ENCODE measurements at places on chromosomes 2 and 18.

DNA sequence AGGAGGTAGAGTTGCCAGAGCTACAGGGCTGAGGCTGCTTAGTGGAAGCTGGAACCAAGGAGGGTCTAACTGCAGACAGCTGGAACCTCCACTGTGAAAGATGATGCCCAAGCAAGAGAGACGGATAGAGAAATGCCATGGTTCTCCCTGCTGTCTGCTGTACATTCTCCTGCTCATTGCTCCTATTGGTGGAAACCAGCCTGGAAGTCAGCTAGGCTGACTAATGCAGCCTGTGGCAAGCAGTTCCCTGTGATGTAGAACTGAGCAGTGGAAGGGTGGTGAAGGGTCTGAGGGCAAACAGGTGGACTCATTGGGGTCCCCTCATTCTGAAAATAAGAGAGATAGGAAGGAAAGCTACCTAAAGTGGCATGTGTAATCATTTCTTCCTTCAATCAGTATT is 563.6 kb downstream of the SLC4A3 start:
- no peak for DNase-seq

GRCh38 chr2:130351711-130352110 is 4.1 kb upstream of the PTPN18 start:
- DNase-seq, result peak; percentile 11

- DNase-seq, result no peak
Observed at GRCh38 chr18:72648481-72648960, 104.4 kb upstream of the CBLN2 start.

DNA sequence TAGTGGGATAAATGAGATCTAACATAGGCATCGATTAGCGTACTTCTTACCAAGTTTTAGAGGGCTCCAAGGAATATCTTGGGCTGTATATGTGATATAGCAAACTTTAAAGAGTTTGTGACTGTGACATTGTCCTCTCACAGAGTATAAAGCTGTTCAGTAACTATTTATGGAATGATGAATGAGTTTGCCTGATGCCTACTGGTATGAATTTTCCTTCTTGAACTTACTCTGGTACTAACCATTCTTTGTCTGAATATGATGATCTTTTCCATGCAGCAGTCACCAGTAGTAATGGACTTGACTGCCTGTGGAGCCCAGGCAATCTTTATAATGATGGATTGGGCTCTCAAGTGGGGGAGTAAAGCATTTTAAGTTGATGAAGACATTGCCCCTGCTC is 120.5 kb downstream of the PARD3B start:
- no peak for DNase-seq

DNA sequence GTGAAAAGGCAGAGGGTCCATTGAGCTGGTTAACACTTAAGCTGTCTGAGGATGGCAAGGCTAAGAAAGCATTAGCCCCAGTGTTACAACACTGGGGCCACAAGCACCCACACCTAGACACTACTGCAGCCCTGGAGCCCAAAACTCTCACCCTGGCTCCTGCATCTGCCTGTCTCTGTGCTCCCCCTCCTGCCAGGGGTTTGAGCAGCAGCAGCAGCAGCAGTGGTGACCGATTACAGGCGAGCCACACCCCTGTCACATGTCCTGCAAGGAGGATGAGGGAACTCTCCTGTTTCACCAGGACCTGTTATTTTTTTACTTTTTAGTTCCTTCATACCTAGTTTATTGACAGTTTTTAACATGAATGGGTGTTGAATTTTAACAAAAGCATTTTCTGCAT is 326.7 kb upstream of the MAP2 start:
- DNase-seq, result no peak

GRCh38 chr2:24077879-24078278 is 1.8 kb upstream of the SF3B6 start:
- DNase-seq, result peak; percentile 22

GRCh38 chr2:239240414-239240881 is 160.4 kb downstream of the HDAC4 start:
- peak; percentile 43 for DNase-seq

DNA sequence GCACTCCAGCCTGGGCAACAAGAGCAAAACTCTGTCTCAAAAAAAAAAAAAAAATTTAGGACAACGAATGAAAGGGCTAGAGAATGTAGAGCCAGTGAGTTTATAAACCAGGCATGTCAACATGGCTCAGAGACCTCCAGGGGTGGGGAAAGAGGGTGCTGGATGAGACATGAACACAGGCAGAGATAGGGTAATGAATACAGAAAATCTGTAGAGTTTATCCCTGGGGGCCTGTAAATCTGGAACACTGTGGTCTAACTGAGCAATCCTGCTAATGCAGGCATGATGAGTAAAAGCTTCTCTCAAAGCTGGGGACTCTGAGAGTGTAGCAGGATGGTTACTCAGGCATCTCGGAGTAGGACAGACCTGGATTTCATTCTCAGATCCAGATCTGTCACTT is 59.2 kb upstream of the IGFBP2 start:
- no peak for DNase-seq

GRCh38 chr2:161998857-161999256 is 75.2 kb downstream of the DPP4 start:
- DNase-seq, result no peak

DNA sequence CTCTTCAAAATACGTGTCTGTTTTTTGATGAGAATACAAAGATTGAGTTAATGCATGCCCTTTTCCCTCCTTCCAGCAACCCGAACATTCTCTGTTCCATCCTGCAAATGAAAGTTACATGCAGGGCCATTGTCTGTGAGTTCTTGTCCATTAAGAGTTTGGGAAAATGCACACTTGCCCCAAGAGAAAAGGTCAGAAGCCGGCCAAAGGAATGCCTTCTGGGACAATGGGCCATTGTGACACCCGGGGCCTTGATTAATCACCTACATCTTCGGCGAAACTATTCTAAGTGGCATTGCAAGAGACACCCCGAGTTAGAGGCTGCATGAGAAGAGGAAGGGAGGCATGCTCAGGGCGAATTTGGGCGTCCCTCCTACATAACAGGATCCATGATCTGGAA is 73.7 kb upstream of the COPS8 start:
- DNase-seq, result no peak

GRCh38 chr18:70263336-70263735 is 25.5 kb upstream of the SOCS6 start:
- no peak for DNase-seq

DNA sequence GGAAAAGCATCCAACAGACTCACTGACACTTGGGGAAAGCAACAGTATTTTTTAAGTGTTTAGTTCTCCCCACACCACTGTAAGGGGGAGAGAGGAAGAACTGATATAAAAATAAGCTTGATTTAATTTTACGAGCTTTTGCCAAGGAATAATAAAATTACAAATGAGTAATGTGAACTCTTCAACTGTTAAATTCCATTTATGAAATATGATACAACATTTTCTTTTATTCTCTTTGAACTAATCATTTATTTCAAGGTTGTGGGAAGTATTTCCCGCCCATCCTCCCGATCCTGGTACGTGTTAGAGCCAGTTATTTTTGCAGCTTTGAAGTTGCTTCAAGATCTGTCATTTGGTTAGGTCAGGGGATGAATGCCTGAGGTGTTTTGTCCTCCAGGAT is 35.2 kb downstream of the WDPCP start:
- DNase-seq, result no peak

DNA sequence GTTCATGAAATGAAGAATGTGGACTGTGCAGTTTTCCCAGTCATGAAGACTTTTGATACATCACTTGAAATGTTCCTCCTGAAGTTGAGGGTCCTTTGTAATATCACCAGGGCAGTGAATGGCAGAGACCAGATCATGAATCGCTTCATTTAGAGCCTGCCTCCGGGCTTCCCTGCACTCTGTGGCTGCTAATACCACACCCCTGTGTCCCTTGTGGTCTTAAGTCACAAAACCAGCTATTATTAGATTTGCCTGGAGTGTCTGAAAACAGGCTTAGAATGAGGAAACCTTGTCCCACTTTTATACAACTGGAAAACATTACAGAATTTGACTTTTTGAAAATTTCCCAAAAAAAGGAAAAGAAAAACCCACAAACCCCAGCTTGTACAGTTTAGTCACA is 147.9 kb downstream of the MGAT5 start:
- DNase-seq, result peak; percentile 29

- no peak for DNase-seq
Observed at GRCh38 chr2:177721818-177722567, 329.4 kb downstream of the AGPS start.

DNA sequence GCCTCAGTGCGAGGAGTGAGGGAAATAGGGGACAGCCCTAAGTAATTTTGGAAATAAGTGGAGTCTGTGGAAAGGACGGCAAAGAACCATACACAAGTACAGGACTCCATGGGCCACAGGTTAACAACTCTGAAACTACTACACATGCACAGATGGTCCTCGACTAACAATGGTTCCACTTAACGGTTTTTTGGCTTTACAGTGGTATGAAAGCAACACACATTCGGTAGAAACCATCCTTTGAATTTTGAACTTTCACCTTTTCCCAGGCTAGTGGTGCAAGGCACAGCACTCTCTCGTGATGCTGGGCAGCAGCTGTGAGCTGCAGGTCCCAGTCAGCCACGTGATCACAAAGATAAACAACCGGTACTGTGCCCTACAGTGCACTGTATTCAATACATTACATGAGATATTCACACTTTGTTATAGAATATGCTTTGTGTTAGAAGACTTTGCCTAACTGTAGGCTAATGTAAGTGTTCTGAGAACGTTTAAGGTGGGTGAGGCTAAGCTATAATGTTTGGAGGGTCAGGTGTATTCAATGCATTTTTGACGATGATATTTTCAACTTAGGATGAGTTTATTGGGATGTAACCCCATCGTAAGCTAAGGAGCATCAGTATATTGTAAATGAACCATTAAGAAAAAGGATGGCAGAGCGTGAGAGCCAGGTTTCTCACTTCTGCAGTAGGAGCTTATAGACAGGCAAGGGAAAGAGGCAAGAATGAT is 44.6 kb downstream of the TBC1D8 start:
- no peak for DNase-seq

DNA sequence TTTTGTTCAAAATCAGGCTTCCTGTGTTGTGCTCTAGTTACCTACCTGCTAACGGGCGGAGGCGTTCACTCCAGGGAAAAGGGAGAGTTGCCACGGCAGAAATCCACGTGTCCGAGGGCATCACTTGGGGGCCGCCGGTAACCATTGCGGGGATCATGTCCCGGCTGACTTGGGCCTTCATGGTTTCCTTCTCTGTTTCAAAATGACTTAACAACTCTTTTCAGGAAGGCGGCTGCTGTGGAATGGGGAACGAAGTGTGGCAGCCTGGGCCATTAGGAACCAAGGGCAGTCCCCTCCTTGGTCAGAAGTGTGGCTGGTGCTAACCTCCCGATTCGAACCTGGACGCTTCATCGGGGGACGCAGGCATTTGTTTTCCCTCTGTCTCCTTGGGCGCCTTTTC is 56.8 kb downstream of the INPP5D start:
- DNase-seq, result no peak

GRCh38 chr18:9782073-9782857 is 74.2 kb downstream of the RAB31 start:
- peak; percentile 89 for DNase-seq

DNA sequence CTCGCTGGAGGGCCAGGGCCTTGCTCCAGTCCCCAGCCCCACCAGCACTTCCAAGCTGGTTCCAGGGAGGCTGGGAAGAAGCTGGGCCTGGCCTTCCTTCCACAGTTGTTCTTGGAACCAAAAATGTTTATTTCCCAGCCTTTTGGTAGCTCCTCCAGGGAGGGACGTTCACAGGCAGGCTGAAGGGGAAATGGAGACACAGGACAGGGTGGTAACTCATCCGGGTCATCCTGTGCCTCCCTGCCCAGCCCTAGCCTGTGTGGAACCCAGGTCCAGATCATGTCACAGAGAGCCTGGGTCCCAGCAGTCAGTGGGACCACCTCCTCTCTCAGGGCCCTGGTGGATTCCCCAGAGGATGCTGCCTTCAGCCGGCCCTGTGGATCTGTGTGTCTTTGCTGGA is 12.5 kb upstream of the ARMC9 start:
- no peak for DNase-seq

DNA sequence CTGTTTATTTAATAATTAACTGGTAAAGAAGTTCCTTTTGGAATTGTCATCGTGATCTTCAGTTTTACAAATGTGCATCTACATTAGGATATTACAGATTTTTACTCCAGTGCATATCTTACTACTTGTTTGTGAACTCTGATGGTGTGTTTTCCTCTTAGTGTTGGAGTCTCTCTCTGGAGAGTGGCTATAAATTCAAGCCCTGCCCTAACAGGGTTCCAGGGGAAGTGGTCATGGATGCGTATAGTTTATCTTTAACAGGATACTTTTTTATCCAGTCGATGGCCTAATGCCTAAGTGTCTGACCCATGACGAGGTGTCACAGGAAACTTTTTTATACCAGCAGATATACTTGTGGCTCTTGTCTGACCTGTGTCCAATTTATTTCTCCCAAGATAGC is 75.4 kb downstream of the CHN1 start:
- no peak for DNase-seq

- DNase-seq, result no peak
Observed at GRCh38 chr2:58122540-58122939, 75.9 kb downstream of the VRK2 start.

GRCh38 chr2:5325523-5325922 is 366.7 kb upstream of the SOX11 start:
- DNase-seq, result no peak

DNA sequence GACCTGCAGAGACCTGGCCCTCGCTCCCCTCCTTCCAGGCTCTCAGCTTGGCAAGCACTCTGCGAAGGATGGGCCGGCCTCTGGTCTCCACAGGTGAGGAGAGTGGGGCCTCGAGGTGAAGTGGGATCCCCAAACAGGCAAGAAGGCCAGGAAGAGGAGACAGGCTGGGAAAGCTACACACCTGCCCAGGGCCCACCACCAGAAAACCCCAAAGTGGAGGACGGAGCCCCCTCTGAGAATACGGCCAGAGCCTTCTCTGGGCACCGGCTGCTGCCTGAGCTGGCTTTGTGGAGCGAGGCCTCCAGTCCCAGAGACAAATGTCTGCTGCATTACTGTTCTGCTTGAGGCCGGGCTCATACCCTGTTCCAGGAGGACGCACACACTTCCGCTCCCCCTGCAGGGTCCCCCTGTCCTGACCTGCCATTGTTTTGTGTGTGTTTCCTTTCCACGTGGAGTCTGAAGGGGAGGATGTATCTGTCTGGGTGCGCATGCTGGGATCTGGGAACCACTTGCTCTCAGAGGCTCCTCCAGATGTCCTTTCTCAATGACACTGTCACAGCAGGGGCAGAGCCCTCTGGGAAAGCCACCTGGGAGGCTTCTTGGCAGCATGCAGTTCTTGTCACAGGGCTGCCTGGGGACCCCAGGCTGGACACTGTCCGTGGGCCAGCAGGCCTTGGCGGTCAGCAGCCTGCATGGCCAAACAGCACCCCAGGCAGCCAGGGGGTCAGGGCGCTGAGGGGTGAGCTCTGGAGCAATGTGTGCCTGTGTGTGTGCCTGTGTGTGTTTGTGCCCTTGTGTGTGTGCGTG is 20.8 kb downstream of the KCNF1 start:
- DNase-seq, result no peak

GRCh38 chr2:106183101-106183696 is 10.9 kb downstream of the UXS1 start:
- no peak for DNase-seq

DNA sequence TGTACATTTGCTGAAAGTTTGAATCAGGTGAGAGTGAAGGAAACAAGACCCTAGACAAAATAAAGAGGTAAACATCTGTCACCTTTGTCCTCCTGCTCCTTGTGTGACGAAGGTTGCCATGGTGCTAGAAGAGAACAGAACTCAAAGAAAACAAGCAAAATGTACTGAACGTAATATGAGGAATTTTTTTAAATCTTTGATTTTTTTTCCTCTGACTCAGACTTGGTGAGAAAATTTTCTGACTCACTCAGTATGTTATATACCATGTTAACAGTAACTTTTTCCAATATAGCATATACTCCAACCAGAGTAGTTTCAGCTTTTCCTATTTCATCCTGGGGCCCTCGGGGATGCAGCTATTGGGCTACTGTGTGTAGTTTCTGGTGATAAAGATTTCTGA is 2114.6 kb upstream of the PIK3C3 start:
- no peak for DNase-seq

- no peak for DNase-seq
Observed at GRCh38 chr18:70256184-70256583, 32.7 kb upstream of the SOCS6 start.

Measured in Kasumi-1 (cell line).